Prostate gland (tissue), 2 donors: ENCODE measurements at places on chromosomes 3 and 15.

DNA sequence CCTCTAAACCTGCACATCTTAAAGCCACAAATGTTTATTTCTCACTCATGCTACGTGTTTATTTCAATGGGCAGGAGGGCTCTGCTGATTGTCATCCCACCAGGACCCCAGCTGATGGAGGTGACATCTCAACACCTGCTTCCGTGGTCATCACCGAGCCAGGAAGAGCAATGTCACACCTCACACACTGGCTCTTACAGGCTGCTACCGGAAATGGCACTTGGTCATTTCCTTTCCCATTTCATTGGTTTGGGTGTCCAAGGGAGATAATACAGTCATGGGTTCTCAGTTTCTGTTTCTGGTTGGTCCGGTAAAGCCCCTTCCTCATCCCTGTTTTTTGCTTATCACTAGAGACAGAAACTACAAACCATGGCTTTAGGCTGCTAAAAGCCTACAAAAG lies 41.9 kb downstream of the ABHD2 start:
- DNase-seq, result no peak

- DNase-seq, result no peak
Observed at GRCh38 chr15:43212299-43212698, 8.5 kb downstream of the EPB42 start.

DNA sequence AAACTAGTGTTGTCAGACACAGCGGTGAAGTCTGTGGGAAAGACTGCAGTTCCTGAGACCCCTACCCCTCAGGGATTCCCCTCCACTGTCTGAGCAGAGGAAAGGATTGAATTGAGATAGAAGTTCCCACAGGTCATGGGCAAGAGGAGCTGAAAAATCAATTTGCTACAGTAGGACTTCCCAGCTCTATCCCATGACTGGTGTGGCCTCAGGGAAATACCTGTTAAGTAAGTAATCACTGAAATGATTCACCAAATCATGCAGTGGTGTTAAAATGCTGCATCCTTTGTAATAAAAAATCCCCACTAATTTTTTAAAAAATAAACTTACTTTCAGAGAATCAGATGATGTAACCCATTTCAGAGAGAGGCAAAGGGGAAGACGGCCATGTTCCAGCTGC lies 45.0 kb upstream of the SPRED1 start:
- DNase-seq, result no peak

DNA sequence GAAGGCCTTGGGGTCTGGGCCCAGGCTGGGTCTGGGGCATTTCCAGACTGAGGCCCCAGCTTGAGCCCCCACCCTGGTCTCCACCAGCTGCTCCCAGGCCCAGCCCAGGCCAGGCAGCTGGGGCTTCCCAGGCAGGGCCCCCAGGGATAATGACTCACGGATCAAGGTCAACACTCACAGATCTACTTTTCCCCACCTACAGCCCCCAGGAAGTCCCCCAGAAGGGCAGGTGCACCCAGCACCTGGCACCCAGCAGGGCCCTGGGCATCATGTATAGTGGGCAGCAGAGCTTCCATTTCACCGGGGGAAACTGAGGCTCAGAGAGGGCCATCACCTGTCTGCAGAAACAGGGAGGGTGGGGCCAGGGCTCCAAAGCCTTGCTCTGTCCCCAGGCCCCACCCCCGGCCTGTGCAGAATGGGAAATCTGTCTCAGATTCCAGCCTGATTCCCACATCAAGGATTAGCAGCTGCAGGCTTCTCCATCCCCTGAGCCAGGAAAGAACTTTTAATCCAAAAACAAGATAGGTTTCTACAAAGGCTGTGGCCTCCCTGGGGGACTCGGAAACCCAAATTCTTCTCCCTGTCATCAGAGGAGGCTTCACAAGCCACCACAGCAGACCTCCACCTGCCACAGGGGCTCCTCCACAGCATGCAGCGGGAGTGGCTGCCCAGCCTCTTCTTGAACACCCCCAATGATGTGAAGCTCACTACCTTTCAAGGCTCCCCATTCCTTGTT lies 49.8 kb downstream of the IQSEC1 start:
- no peak for DNase-seq

DNA sequence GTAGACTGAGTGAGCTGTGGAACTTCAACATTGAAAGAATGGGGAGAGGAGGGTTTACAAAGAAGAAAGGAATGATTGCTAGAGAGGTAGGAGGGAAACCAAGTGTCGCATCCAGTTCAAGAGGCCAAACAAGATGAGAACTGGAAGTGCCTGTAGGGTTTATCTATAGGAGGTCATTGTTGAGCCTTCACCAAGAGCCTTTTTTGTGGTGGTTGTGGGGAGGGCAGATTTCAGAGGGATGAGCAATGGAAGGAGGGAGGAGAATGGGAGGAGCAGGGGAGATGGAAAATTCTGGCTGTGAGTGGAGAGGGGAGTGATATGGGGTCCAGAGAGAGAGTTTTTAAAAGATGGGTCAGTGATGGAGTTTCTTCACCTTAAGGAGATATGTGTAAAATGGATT lies 8.5 kb downstream of the PDIA5 start:
- no peak for DNase-seq

- no peak for DNase-seq
Observed at GRCh38 chr15:77251662-77252061, 168.2 kb downstream of the PEAK1 start.

GRCh38 chr3:33030246-33030645 lies 66.7 kb downstream of the GLB1 start:
- DNase-seq, result no peak
